ENCODE measurements at places on chromosomes 7 and 10.

DNA sequence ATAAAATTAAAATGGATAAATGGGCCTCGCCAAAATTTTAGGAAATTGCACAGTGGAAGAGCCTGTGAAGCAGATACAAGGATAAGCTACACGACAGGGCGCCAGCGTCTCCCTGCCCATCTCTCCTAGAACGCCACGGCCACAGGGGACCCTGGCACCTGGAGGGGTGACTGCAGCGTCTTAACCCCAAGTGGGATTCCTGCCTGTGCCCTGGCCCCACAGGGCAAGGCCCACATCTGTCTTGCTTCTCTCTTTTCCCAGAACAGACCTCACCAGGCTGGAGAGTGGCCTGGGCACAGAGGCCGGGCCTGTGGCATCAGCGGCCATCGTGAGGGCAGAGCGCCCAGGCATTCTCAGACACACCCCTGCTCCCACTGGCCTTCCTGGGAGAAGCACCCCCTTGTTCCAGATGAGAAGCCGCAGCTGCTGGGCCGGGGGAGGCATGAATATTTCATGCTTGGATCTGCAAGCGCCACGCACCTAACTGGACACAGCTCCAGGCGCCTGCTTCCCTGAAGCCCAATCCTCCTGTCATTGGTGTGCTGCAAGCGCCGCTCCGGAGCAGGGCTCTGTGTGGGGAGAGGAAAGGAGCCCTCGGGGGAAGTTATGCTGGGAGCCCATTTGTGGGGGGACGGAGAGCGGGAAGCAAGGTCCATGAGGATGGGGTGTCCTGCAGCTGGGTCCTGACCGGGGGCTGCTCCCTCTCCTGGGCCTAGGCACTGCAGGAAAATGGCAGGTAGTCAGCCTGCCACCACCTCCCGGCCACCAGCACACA, 153.5 kb downstream of the ELFN1 start:
- no peaks in the 10 kb centered on the region for H3K36me3 ChIP-seq
- H3K27ac ChIP-seq, result no peak overlapping the region
- no peaks in the 10 kb centered on the region for H3K4me1 ChIP-seq
- no peaks in the 10 kb centered on the region for H3K27me3 ChIP-seq
- no peak overlapping the region for H3K4me3 ChIP-seq

DNA sequence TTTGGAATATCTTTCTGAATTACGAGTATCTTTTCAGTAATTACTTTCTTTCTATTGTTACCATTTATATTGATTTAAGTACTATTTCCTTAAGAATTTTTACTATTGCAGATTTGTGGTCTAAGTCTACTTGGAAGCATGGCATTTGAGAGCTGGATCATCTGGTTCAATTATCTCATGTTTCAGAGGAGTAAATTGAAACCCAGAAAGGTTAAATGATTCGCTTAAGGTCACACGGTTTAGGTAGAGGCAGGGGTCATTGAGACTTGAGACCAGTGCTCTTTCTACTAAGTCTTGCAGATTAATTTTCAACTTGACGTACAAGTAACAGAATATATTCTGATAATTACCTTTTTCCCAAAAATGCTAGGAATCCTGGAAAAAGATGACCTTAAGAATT, 109.2 kb upstream of the GLCCI1 start:
- H3K36me3 ChIP-seq, result no peaks in the 10 kb centered on the region
- no peak overlapping the region for H3K4me3 ChIP-seq
- no peaks in the 10 kb centered on the region for H3K4me1 ChIP-seq

DNA sequence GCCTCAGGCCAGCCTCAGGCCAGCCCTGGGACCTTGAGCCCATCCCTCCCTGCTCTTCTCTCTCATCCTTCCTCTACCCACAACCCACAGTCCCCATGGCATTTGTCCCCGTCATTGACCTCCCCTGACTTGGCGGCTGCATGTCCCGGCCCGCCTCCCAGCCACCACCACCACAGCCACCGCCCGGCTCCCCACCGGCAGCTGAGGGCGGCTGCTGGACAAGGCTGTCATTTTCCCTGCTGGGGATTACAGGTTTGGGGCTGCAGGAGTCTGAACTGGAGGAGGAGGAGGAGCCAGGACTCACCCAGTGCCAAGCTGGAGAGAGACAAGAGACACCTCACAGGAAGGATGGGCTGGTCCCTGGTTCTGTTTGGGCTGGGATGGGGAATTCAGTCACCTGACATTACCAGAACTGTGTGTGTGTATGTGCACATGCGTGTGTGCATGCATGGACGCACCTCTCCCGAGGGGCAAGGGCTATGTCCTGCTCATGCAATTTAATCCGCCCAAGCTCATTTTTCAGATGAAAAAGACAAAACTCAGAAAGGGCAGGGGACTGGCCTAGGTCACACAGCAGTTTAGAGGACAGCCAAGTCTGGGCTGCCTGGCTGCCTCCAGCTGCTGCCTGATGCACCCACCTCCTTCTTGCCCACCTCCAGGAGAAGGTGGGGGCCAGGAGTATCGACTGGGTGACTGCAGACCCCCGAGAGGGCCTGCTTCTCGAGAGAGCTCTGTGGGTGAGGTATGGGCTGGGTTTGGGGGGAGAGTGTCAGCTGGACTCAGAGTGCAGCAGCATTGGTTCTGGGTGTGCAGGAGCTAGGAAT, 113.1 kb downstream of the ZMIZ1 start:
- no peak overlapping the region for H3K4me3 ChIP-seq
- peaks cover 74% of the 10 kb centered on the region for H3K4me1 ChIP-seq
- no peak for DNase-seq
- peaks cover 9% of the 10 kb centered on the region for H3K36me3 ChIP-seq
- no peaks in the 10 kb centered on the region for H3K27me3 ChIP-seq

GRCh38 chr7:118711688-118712087, 487.2 kb downstream of the ANKRD7 start:
- H3K27me3 ChIP-seq, result no peaks in the 10 kb centered on the region
- H3K4me3 ChIP-seq, result no peak overlapping the region
- no peaks in the 10 kb centered on the region for H3K4me1 ChIP-seq
- no peak for DNase-seq
- no peak overlapping the region for H3K27ac ChIP-seq

GRCh38 chr10:22321156-22321923, 441 bp downstream of the BMI1 start:
- H3K4me3 ChIP-seq, result peak overlapping the region; percentile 100
- H3K4me1 ChIP-seq, result no peaks in the 10 kb centered on the region
- DNase-seq, result peak; percentile 71
- H3K27me3 ChIP-seq, result peaks cover 21% of the 10 kb centered on the region

- H3K36me3 ChIP-seq, result no peaks in the 10 kb centered on the region
- no peaks in the 10 kb centered on the region for H3K27me3 ChIP-seq
- no peak overlapping the region for H3K4me3 ChIP-seq
- DNase-seq, result no peak
- H3K4me1 ChIP-seq, result no peaks in the 10 kb centered on the region
Measured at GRCh38 chr10:129604333-129605032, 137.4 kb downstream of the MGMT start.

DNA sequence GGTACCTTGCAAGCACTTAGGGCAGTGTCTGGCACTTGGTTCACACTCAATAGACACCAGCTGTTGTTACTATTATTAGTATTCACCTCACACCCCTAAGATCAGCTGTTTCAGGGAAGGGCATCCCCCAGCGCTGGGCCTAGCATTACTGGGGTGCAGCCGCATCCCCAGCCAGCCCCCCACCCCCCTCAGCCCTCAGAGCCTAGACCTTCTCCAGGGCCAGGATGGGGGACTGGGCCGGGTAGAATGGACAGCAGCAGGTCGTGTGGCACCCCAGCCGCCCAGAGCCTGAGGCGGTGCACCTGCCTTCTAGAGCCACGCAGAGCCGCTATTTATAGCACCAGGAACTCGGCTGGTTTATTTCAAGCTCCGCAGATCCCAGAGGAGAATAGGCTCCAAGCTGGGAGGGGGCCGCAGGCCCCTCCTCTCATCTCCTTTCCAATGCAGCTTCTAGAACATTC, 60.5 kb downstream of the GTF2IRD1 start:
- no peaks in the 10 kb centered on the region for H3K27me3 ChIP-seq
- H3K4me1 ChIP-seq, result peaks cover 3% of the 10 kb centered on the region
- no peak overlapping the region for H3K4me3 ChIP-seq
- H3K36me3 ChIP-seq, result peaks cover 51% of the 10 kb centered on the region

DNA sequence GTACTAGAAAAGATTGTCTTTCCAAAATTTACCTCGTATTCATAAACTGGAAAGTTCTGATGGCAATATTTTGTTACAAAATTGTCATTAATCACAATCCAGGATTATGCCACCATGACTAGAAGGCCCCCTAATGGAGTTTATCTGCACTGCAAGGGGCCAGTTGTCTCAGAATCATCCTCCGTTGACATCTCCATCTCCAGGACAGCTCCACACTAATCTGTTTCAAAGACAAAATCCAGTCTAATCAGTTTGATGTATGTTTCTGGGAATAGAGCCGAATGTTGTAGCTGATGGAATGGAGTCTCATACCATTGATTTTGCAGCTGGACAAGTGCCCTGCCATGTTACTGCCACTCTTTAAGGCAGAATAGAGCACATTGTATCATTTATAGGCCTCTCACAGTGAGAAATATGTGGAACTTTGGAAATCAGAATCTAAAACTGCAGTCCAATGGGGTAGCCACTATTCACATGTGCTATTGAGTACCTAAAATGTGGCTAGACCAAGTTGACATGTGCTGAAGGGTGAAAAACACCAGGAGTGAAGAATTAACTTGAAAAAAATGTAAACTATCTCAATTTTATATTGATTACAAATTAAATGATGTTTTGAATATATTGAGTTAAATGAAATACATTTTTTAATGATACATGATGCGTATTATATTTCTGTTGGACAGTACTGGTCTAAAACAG, 38.3 kb upstream of the TOMM7 start:
- no peak overlapping the region for H3K4me3 ChIP-seq
- peak overlapping the region; percentile 10 for H3K27ac ChIP-seq
- no peaks in the 10 kb centered on the region for H3K27me3 ChIP-seq
- DNase-seq, result no peak
- peaks cover 4% of the 10 kb centered on the region for H3K36me3 ChIP-seq

DNA sequence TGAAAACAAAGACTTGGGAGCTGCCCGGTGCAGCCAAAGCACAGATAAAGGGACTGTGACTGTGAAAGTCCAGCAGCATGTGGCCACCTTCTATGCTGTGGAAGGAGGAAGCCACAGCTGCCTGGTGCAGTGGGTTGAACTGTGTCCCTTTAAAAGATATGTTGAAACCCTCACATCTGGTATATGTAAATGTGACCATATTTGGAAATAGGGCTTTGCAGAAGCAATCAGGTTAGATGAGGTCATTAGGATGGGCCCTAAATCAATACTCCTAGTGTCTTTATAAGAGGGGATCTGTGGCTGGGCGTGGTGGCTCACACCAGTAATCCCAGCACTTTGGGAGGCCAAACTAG, 136.9 kb downstream of the GLI3 start:
- DNase-seq, result no peak
- peaks cover 6% of the 10 kb centered on the region for H3K36me3 ChIP-seq
- peak overlapping the region; percentile 66 for H3K27ac ChIP-seq

DNA sequence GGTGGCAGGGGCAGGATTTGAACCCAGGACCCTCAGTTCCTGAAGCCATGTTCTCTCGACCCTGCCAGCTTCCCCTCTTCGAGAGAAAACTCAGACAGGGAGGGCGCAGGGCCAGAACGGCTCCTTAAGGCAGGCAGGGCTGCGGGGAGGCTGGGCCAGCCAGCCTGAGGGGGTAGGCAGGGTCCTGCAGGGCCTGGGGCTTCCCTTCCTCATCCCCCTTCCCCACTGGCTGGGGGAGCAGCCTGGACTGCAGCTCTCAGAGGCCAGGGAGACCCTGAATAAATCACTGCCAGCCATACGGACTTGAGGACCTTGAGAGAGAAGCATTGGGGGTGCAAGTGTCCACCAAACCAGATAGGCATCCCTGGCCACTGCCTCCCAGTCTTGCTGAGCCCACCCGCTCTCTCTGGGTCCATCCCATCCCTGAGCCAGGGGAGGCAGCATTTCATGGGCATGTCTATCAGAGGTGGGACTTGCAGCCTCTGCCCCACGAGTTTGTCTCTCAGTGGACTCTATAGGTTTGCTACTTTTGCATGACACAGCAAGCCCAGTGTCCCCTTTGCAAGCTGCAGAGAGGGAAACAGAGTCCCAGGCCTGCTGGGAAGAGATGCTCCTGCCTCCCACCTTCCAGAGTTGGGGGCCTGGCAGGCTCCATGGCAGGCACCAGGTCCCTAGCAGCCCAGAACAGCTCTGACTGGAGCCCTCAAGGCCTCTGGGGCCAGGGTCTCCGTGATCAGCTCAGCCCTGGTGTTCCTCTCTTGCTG, 70.9 kb downstream of the MYL10 start:
- H3K27me3 ChIP-seq, result peaks cover 55% of the 10 kb centered on the region
- DNase-seq, result no peak
- no peak overlapping the region for H3K27ac ChIP-seq
- H3K4me1 ChIP-seq, result no peaks in the 10 kb centered on the region
- H3K4me3 ChIP-seq, result no peak overlapping the region

DNA sequence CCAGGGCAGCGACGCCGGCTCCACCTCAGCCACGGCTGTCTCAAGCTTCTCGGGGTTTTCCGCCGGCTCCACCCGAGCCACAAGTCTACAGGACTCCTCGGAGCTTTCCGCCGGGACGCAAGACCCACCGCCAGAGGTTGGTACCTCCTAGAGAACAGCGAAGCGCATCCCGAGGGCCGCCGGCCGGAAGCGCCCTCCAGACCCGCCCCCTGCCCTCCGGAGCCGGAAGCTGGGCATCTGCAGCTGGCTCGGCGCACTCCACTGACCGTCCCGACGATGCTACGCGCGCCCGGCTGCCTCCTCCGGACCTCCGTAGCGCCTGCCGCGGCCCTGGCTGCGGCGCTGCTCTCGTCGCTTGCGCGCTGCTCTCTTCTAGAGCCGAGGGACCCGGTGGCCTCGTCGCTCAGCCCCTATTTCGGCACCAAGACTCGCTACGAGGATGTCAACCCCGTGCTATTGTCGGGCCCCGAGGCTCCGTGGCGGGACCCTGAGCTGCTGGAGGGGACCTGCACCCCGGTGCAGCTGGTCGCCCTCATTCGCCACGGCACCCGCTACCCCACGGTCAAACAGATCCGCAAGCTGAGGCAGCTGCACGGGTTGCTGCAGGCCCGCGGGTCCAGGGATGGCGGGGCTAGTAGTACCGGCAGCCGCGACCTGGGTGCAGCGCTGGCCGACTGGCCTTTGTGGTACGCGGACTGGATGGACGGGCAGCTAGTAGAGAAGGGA, at the start of gene MINPP1:
Gene MINPP1 (plus strand): TSS at position 254 of the 726 bp plus-strand sequence. CDS start 23 bp downstream, at position 277.
- H3K27ac ChIP-seq, result peak within 1 kb of the TSS; percentile 87
- peaks cover 1% of the 10 kb centered on the region for H3K4me1 ChIP-seq
- peak within 1 kb of the TSS; percentile 83 for H3K4me3 ChIP-seq
- no peaks in the 10 kb centered on the region for H3K36me3 ChIP-seq
- H3K27me3 ChIP-seq, result no peaks in the 10 kb centered on the region

GRCh38 chr10:131820626-131821025, 80.2 kb upstream of the PPP2R2D start:
- H3K27ac ChIP-seq, result no peak overlapping the region
- no peak overlapping the region for H3K4me3 ChIP-seq
- no peak for DNase-seq
- no peaks in the 10 kb centered on the region for H3K36me3 ChIP-seq

DNA sequence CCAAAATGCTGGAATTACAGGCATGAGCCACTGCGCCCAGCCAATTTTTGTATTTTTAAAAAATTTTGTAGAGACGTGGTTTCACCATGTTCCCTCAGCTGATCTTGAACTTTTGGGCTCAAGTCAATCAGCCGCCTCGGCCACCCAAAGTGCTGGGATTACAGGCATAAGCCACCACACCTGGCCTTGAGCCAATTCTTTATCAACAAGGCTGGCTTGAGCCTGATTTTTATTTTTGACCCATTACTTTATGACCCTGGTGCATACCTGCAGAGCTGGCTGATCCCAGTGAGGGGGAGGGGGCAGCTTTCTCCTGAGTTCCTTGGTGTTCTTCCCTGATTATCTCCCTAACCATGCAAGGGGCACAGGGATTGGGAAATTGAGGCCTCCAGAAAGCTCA, 15.8 kb upstream of the CPA1 start:
- H3K4me1 ChIP-seq, result peaks cover 36% of the 10 kb centered on the region
- peak overlapping the region; percentile 61 for H3K27ac ChIP-seq
- DNase-seq, result no peak
- no peak overlapping the region for H3K4me3 ChIP-seq
- no peaks in the 10 kb centered on the region for H3K36me3 ChIP-seq
